Mesenteric fat pad (tissue), 1 donor: ENCODE measurements at places on chromosomes 2 and 18.

GRCh38 chr2:202436626-202437025 is 60.5 kb downstream of the BMPR2 start:
- no peak for DNase-seq

DNA sequence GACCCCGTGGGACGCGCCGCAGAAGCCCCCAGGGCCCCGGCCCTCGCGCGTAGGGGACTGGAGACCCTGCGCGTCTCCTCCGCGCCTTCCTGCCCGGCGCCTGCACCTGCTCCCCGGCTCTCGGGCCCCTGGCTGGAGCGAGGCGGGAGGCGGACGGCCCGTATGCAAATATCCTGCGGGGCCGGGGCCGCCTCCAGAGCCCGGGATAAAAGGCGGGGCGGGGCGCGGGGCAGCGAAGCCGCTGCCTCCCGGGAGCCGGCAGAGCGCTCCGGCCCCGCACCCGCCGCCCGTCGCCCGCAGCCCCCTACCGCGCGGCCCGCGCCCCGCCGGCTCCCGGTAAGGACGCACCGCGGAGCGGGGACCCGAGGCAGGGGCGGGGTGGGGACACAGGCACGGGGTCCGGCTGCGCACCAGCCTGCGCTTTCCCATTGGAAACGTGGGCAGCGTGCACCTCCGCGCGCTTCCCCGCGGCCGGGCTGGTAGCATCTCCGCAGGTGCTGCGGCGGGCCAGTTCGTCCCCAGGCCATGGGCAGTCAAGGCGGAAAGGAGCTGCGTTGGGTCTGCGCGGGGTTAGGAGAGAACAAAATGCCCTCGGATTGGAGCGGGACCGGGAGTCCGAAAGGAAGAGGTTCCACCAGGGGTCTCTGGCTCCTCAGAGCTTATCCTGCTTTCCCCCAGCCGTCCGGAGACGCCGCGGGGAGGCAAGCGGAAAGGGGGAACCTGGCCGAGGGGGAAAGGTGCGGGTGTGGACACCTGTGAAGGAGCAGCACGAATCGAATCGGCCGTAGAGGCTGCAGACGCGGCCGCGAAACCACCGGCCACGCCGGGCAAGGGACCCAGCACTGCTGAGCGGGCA is at the start of gene ATP6V1C2:
TSS of gene ATP6V1C2 (plus strand) at position 235 of the 856 bp plus-strand sequence. CDS start 1,220 bp downstream, outside the sequence.
- DNase-seq, result no peak

DNA sequence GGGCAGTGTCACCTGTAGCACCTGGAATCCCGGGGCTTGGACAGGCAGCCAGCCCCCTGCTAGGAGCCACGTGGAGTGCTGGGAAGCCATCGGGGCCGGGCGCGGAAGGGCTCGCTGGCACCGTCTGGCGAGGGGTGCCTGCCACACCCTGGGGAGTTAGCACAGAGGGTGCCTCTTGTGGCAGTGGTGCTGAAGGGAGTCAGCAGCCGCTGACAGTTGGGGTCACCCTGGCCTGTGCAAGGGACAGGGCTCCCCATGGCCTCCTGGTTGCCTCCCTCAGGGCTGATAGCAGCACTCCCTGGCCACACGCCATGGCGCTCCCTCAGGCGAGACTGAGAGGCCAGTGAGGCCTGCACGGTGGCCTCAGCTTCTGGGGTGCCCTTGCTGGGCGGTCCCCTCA is 13.9 kb upstream of the D2HGDH start:
- no peak for DNase-seq

- DNase-seq, result no peak
Observed at GRCh38 chr2:72378753-72379348, 231.2 kb upstream of the CYP26B1 start.

- DNase-seq, result no peak
Observed at GRCh38 chr2:49831698-49832367, 677.5 kb upstream of the FSHR start.

- no peak for DNase-seq
Observed at GRCh38 chr2:48993576-48993975, 160.7 kb downstream of the FSHR start.

GRCh38 chr2:54285451-54285850 is 29.4 kb upstream of the TSPYL6 start:
- DNase-seq, result no peak

DNA sequence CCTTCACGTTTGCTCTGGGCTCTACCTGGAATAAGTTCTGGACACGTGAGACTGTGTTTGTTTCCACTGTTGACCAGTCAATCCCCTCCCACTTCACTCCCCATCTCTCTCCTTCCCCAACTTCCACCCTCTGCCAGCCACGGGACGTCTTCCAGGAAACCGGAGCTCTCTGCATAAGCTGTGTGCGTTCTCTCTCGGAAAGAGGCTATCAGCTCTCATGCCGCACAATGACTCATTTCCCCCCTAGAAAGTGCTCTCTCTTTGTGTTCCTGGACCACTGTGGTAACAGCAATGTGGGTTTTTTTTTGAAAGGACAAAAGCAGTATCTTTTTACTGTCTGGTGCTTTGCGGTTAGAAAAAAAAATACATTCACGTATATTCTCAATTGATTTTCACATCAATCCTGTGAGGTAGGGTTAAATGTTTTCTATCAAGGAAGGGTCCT is 10.2 kb downstream of the PROKR1 start:
- DNase-seq, result no peak

DNA sequence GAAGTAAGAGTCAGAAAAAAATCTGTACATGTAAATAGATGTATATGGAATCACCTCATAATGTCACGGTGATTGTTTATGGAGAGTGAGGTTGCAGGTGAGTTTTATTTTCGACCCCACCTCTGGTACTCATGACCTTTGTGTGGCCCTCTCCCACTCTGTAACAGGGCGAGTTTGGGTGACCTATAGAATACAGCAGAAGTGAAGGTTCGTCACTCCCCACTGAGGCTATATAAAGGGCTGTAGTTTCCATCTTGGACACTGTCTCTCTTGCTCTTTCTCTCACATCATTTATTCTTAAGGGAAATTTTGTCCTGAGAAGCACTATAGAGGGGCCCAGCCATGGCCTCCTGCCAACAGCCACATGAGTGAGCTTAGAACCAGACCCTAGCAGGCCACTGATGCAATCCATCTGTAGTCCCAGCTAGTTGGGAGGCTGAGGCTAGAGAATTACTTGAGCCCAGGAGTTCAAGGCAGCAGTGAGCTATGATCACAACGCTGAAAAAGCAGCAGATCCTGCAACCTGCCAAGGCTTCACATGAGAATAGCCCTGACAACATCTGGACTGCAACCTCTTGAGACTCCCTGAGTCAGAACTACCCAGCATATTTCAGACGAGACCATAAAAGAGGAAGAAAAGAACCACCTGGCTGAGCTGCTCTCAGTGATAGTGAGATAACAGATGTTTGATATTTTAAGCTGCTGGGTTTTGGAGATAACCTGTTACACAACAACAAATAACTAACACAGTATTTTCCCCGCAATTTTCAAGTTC is 74.3 kb upstream of the SLC1A4 start:
- no peak for DNase-seq

GRCh38 chr2:234309431-234309830 is 187.4 kb downstream of the ARL4C start:
- DNase-seq, result no peak

- DNase-seq, result peak; percentile 85
Observed at GRCh38 chr2:23420840-23421476, 36.0 kb downstream of the KLHL29 start.

DNA sequence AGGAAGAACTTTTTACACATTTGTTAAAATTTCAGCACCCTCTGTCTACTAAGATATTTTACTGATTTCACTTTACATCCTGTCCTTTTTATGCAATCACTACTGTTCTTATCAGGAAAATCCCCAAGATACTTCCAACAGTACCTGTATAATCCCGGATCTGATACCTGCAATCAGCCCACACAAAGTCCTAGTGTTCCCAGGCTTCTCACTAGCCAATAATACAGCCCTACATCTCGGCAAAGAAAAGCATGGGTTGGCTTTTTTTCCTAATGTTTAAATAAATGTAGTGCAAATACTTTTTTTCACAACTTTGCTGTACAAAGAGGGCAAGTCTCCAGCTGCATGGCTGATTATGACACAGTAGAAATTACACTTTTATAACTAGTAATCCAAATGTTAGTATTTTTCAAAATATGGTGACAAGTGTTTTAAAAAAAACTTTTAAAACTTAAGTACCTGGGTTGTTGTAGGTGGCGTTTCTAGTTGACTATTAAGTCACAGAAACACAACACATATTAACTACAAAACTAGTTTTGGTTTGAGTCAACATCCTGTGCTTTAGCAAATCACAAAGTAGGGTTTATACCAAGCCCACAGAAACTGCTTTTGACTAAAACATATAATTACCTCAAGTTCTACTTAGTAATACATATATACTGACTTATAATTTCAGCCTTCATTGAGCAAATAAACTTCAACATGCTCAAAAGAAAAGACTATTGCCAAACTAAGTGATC is 19.5 kb downstream of the CNOT11 start:
- DNase-seq, result no peak

DNA sequence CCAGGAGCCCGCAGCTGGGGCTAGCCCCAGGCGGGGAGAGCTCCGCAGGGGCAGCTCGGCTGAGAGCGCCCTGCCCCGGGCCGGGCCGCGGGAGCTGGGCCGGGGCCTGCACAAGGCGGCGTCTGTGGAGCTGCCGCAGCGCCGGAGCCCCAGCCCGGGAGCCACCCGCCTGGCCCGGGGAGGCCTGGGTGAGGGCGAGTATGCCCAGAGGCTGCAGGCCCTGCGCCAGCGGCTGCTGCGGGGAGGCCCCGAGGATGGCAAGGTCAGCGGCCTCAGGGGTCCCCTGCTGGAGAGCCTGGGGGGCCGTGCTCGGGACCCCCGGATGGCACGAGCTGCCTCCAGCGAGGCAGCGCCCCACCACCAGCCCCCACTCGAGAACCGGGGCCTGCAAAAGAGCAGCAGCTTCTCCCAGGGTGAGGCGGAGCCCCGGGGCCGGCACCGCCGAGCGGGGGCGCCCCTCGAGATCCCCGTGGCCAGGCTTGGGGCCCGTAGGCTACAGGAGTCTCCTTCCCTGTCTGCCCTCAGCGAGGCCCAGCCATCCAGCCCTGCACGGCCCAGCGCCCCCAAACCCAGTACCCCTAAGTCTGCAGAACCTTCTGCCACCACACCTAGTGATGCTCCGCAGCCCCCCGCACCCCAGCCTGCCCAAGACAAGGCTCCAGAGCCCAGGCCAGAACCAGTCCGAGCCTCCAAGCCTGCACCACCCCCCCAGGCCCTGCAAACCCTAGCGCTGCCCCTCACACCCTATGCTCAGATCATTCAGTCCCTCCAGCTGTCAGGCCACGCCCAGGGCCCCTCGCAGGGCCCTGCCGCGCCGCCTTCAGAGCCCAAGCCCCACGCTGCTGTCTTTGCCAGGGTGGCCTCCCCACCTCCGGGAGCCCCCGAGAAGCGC is 15.0 kb upstream of the GMPPA start:
- no peak for DNase-seq

DNA sequence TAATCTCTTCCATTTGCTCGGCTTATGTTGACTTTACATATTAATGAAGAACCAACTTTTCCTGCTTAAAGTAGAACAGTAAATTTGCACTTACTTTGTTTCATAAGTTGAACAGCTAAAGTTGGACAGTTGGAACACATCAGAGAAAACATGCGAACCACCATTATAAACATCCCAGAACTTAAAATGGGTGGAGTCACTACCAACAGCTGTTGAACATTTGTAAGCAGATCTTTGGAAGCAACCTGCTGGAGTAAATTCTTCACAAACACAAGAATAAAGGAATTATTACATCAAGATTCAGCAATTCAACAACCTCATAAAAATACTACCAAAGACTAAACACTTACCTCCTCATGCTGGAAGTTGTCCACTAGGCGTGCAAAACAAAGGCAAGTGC is 96.4 kb upstream of the DNER start:
- no peak for DNase-seq

DNA sequence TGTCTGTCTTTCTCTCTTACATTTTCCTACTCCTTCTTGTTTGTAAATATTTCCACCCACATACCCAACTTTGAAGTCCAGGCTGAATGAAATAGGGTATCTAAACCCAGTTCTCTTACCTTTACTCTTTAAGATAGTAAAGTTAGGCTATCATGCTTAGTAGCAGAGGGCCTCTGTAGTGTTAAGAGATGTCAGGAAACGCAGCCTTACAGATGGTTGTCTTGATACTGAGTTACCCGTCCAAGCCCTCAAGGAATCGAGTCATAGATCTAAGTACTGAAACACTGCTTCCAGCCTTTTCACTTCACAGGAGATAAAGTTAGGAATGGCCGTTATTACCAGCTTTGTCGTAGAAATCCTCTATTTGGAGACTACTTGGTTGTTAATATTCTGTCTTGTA is 24.3 kb downstream of the MRPS9 start:
- no peak for DNase-seq

DNA sequence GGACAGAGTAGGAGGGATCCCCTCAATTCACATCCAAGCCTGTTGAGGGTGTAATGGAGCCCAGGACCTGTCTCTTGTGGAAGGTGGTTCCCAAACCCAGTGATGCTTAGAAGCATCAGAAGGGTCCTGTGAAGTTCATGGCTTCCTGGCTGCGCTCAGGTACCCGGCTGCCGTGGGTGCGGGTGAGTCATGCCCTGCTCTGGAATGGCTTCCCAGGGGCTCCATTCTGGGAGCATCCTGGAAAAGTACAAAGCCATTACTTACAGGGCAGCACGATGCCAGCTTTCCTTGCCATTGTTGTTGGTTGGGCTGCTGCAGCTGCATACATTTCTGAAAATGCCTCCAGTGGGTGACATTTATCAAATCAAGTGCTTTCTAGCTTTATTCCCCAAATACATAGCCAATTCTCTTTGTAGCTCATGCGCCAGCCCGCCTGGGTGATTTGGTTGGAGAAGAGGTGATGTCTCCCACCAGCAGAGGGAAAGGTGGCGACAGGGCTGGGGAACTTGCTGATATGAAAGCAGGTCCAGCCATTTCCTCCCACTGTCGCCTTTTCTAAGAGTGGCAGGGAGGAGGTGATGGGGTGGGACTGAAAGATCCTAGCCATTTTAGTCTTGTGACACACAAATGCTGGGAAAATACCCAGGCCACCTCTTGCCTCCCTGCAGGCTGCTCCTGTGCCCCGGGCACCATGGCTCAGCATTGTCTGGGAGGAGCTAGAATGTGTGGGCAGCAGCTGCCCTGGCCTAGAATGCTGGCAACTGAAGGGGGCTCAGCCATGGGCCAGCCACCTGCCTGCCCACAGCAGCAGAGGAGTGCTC is 65.9 kb upstream of the HPCAL1 start:
- DNase-seq, result no peak
